ENCODE measurements at places on chromosomes 7 and 10. TPM values are rescaled to one million over a fixed set of nuclear protein-coding genes. Genes with fewer than 3 reads are reported as not detected.

CPED1 gene
- total RNA-seq: 0.99 TPM

EPHA1 gene
- total RNA-seq: 9.4 TPM

FAM171A1 gene
- 8.0 TPM for total RNA-seq

TSPAN33 gene
- 3.8 TPM for total RNA-seq

MYPN gene
- total RNA-seq: not detected

MEST gene
- total RNA-seq: 4.6 TPM

CAPZA2 gene
- 81.0 TPM for total RNA-seq

DNA sequence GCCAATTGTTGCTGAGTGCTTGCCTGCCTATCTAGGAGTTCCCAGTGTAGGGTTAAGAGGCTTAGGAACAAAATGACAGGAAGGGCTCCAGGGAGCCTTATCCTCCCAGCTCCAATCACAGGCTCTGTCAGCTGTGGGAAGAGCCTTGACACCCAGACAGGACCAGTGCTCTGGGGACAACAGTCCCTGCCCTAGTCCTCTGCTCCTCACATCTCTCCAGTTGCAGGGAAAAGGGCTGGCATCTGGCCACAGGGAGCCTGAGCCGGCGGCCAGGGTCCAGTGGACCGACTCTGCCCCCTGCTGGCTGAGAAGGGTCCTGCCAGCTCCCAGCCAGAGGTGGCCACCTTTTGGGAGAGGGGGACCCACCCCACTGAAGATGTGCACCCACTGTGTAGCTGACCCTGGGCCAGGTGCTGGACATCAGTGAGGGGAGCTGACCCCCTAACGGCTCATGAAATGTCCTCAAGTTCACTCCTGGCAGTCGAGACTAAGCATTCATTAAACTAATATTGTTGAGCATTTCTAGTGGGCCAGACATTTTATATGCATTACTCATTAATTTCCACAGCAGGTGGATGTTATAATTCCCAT, 17.6 kb downstream of the DNAJB12 start:
- no peaks in the 10 kb centered on the region for H3K27me3 ChIP-seq
- DNase-seq: peak; percentile 67
- H3K4me3 ChIP-seq: peak overlapping the region; percentile 31
- H3K36me3 ChIP-seq: peaks cover 2% of the 10 kb centered on the region

DNA sequence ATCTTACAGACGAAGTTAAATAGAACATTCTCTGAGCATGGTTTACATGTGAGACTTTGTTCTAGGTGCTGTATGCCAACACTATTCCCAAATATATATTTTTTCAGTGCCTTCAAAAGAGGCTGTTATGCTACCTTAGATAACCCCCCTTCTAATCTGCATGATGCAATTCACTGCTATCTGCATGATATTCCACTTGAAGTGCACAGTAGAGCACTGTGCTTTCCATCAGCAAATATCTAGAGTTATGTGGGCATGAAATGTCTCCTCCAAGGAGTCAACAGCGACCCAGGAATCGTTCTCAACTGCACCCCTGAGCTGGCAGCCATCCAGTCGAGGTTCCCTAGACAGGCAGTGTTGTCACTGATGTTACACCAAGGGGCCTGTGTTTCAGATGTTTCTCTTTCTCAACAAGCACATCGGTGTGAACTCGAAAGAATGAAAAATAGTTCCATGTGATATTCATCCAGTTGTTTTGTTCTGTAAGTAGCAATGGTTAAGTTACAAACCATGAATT, 88.3 kb downstream of the PDE1C start:
- H3K27me3 ChIP-seq: no peaks in the 10 kb centered on the region
- no peak overlapping the region for H3K4me3 ChIP-seq
- no peaks in the 10 kb centered on the region for H3K36me3 ChIP-seq
- DNase-seq: no peak
- H3K27ac ChIP-seq: no peak overlapping the region

- H3K27ac ChIP-seq: no peak overlapping the region
- H3K27me3 ChIP-seq: no peaks in the 10 kb centered on the region
- no peak for DNase-seq
- H3K36me3 ChIP-seq: no peaks in the 10 kb centered on the region
These were observed 1015.6 kb downstream of the KCNMA1 start for GRCh38 chr10:76621886-76622620.

GRCh38 chr7:129824291-129825208, 128.2 kb downstream of the UBE2H start:
- no peak for DNase-seq
- H3K27me3 ChIP-seq: no peaks in the 10 kb centered on the region
- no peaks in the 10 kb centered on the region for H3K36me3 ChIP-seq
- peak overlapping the region; percentile 92 for H3K4me3 ChIP-seq

GRCh38 chr10:114024876-114025610, 18.6 kb upstream of the ADRB1 start:
- H3K36me3 ChIP-seq: peaks cover 3% of the 10 kb centered on the region
- peak overlapping the region; percentile 59 for H3K4me3 ChIP-seq
- no peak overlapping the region for H3K27ac ChIP-seq
- peaks cover 23% of the 10 kb centered on the region for H3K4me1 ChIP-seq

GRCh38 chr10:94991243-94991888, 52.9 kb downstream of the CYP2C9 start:
- H3K36me3 ChIP-seq: no peaks in the 10 kb centered on the region
- H3K27ac ChIP-seq: no peak overlapping the region
- H3K4me3 ChIP-seq: no peak overlapping the region
- DNase-seq: no peak
- H3K27me3 ChIP-seq: no peaks in the 10 kb centered on the region

DNA sequence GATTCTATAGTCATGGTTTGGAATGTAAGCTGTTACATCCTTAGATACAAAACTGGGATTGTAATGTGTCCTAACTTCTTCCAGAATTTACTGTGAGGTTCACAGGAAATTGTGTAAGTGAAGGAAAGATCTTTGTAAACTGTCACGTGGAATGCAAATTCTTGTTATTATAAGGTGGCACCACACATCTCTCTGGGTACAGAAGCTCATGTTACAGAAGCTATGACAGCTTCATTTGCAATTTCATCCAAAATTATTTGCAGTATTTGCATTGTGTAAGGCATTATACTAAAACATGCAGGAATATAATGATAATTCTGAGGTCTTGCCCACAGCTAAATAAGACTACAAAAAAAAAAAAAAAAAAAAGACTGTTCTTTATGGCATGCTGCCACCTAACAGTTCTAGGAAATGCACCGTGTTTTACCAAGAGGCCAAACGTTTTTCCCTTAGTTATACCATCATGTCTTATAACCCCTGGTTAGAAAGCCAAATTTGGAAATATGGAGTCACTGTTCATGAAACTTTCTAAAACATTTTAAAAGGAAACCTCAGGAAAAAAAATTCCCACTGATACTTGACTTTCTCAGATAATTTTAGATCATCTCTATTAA, 17.6 kb downstream of the MINDY3 start:
- no peaks in the 10 kb centered on the region for H3K27me3 ChIP-seq
- no peak overlapping the region for H3K4me3 ChIP-seq
- no peak for DNase-seq
- H3K36me3 ChIP-seq: no peaks in the 10 kb centered on the region

- no peak overlapping the region for H3K4me3 ChIP-seq
- H3K4me1 ChIP-seq: no peaks in the 10 kb centered on the region
- H3K27ac ChIP-seq: no peak overlapping the region
- no peaks in the 10 kb centered on the region for H3K27me3 ChIP-seq
These were observed 448.5 kb upstream of the ANKRD30A start for GRCh38 chr10:36676756-36677430.

- H3K4me1 ChIP-seq: peaks cover 2% of the 10 kb centered on the region
- DNase-seq: no peak
- no peak overlapping the region for H3K27ac ChIP-seq
- H3K27me3 ChIP-seq: peaks cover 37% of the 10 kb centered on the region
- no peaks in the 10 kb centered on the region for H3K36me3 ChIP-seq
- no peak overlapping the region for H3K4me3 ChIP-seq
These were observed 70.2 kb upstream of the KLF14 start for GRCh38 chr7:130804220-130804619.

GRCh38 chr10:99993701-99994689, 15.8 kb downstream of the DNMBP start:
- peaks cover 17% of the 10 kb centered on the region for H3K4me1 ChIP-seq
- H3K36me3 ChIP-seq: peaks cover 3% of the 10 kb centered on the region
- DNase-seq: no peak
- H3K27me3 ChIP-seq: peaks cover 5% of the 10 kb centered on the region
- peak overlapping the region; percentile 43 for H3K27ac ChIP-seq

DNA sequence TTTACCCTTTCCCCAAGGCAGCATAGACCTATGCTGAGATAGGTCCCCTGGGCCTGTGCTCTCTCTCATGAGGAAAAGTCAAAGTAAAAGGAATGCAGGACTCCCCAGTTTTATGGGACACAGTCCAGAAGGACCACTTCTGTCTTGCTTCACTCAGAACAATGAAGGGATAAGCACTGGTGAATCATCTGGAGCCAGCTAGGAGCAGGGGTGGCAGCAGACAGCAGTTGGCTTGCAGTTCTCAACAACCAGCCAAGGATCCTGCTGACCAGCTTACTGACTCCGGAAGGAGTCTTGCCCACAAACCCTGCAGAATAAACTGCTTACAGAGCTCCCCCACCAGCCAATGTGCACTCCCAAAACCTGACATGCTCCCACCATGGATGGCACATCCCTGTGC, 152.1 kb upstream of the GHITM start:
- no peak overlapping the region for H3K27ac ChIP-seq
- peaks cover 15% of the 10 kb centered on the region for H3K27me3 ChIP-seq
- peaks cover 3% of the 10 kb centered on the region for H3K4me1 ChIP-seq

GRCh38 chr10:3248526-3249306, 76.1 kb upstream of the PITRM1 start:
- H3K36me3 ChIP-seq: peaks cover 1% of the 10 kb centered on the region
- peaks cover 48% of the 10 kb centered on the region for H3K27me3 ChIP-seq
- H3K4me3 ChIP-seq: no peak overlapping the region
- H3K27ac ChIP-seq: no peak overlapping the region
- peaks cover 8% of the 10 kb centered on the region for H3K4me1 ChIP-seq
- no peak for DNase-seq

- peaks cover 4% of the 10 kb centered on the region for H3K4me1 ChIP-seq
- H3K27me3 ChIP-seq: no peaks in the 10 kb centered on the region
- no peaks in the 10 kb centered on the region for H3K36me3 ChIP-seq
- DNase-seq: no peak
- no peak overlapping the region for H3K27ac ChIP-seq
- H3K4me3 ChIP-seq: no peak overlapping the region
These were observed 43.5 kb downstream of the YKT6 start for GRCh38 chr7:44244282-44244681.

Data from T-helper 17 cell (primary cell).